ENCODE measurements at places on chromosomes 3 and 15. TPM values are rescaled to one million over a fixed set of nuclear protein-coding genes. Genes with fewer than 3 reads are reported as not detected.

DNA sequence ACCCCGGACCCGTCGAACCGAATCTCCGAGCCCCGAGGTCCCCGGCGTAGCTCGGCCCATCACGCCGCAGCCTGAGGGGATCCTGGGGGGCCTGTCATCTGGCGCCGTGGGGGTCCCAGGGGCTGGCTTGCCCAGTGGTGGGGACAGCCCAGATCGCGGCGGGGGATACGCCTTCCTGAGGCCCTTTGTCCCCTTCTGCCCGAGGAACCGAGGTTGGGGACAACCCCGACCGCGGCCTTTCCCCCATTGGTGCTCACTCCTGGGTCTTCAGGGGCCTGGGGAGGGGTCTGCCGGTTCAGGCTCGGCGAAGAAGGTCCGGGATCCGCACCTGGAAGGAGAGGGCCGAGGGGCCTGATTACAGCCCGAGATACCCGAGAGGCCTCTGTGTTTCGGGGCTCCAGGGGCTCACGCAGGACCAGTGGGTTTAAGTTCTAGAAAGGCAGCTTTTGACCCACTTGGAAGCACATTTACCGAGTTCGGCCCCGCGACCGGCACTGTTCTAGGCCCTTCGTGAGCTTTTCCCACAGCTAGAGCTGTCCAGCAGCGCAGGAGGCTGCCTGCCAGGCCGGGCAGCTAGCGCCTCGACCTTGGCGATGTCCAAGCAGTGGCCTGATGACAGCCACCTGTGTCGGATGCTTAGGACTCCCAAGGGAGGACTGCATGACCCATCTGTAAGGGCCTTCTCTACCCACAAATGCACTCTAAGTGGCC is 504 bp downstream of the ABHD2 start:
- no peak for DNase-seq

- DNase-seq, result no peak
Observed at GRCh38 chr3:185631508-185632206, 45.6 kb downstream of the SENP2 start.

- DNase-seq, result no peak
Observed at GRCh38 chr15:31162721-31163510, 61.4 kb upstream of the TRPM1 start.

DNA sequence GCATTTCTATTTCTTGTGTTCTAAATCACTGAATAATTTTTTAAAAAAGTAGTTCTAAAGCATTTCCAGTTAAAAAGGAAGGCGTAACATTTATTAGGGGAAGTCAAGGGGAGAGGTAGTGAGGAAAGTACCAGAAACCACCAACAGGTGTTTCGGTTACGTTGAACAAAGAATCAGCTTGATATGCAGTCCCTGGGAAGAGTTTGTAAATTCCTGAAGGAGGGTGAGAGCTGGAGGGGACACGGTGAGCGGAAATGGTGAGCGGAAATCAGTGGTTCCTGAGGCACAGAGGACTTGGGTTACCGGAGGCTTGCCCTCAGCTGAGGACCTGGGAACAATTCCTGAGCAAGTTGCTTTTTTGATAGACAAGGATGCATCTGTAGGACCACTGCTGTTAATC is 17.8 kb downstream of the MAP2K1 start:
- no peak for DNase-seq

Gene EIF3J
- 22.8 TPM for total RNA-seq

DNA sequence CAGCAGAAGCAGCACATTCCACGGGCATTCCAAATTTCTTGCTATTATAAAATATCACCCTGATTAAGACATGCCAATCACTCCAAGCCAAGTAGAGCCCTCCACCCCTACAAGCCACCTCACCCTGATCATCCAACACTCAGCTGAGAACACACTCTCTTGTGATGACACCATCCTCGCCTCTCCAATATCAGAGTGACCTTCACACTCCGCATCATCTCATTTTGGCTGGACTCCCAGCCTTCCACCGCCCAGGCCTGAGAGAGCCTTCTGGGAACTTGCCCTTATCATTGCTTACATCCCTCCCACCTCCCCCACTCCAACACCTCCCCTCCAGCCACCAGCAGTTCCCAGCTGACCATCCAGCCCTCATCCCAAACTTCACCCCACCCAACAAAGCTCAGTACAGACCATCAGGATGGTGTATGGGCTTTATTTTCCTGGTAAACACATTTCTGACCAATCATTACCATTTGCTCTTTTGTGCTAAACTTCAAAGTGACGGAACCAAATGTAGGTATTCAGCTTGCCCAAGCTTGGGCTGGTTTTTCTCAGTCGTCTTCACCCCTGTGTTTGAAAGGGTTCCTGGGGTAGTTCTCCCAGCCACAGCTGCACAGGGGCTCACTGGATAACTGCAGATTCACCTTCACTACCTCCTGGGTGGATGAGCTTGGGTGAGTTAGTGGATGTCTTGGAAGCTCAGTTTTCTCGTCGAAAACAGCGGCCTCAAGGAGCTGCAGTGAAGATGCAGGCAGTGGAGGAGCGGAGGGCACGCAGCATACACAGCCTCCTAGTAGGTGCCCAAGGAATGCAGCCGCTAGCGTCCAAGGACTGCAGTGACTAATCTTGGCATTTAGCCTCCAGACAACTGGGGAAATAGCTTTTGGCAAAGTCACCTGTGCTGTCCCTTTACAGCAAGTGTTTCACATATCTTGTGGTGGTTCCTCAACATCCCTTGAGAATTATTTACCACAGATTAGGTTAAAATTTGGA is 115.1 kb downstream of the LIPC start:
- DNase-seq, result no peak

DNA sequence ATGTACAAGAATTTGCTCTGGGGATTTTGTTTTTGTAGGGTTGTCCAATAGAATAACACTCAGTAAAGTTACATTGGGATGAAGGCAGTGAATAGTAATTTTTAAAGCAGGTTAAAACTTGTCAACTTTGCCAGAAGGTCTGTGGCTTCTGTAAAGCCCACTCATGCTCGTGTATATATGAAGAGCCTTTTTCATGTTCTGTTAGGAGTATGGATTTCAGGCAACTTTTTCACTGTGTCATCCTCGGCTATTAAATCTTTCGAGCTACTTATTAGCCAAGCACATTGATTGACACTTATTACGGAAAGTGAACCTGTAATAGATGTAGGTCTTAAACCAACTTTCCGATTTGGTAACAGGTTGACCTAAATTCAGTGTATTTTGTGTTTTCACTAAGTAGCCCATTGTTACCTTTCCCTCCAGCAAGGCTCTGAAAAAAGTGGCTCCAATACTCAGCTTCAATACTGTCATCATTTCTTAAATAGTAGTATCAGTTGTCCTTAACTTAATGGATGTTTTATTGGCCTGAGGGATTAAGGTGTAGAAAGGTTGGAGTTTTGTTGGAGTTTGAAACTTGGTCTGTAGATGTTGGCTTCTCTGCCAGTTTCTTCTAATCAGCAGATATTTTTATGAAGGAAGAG is 1.7 kb downstream of the PAK2 start:
- no peak for DNase-seq

- DNase-seq, result no peak
Observed at GRCh38 chr15:39411102-39411989, 169.5 kb upstream of the THBS1 start.
